ENCODE measurements at places on chromosomes 5 and 9.

- no peak for DNase-seq
Measured at GRCh38 chr9:14750821-14751220, 28.3 kb upstream of the CER1 start.

- DNase-seq: no peak
Measured at GRCh38 chr9:126533926-126534310, 79.8 kb upstream of the LMX1B start.

- no peak for DNase-seq
Measured at GRCh38 chr9:132481053-132481849, 71.2 kb downstream of the CFAP77 start.

DNA sequence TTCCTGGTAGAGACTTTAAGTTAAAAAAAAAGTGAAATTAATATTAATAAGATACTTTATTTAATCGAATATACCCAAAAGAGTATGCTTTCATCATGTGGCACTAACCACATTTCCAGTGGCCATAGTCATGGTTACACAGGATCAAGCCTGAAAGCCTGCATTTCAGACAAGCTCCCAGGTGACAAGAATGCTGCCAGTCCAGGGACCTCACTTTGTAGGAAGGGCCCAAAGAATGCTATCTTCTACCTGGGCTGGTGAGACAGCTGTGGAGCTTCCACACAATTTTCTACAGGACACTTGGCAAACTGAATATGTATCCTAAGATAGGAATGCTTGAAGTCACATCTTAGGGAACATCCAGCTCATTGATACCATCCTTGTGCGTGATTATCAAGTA lies 203.8 kb downstream of the AUH start:
- DNase-seq: no peak

GRCh38 chr5:147188200-147189108 lies 46.4 kb upstream of the STK32A start:
- no peak for DNase-seq

DNA sequence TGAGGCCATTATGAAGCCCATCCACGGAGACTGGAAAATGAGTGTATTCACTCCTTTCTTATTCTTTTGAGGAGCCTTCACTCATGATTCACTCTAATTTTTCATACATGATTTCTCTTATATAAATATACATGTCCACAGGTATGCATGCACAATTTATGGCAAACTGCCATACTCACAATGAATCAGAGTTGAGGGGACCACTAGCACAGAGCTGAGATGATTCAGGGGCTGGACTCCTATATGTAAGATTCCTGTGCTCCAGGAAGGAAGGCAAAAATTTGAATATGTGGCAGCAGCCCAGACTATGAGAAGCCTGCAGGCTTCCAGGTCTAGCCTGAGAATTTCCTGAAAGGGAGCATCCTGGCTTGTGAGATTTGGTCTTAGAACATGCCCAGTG lies 484.6 kb downstream of the PRELID2 start:
- no peak for DNase-seq

- DNase-seq: no peak
Measured at GRCh38 chr9:35771534-35771933, 17.5 kb upstream of the MSMP start.

GRCh38 chr5:14505310-14506139 lies 76.1 kb upstream of the OTULINL start:
- DNase-seq: no peak

DNA sequence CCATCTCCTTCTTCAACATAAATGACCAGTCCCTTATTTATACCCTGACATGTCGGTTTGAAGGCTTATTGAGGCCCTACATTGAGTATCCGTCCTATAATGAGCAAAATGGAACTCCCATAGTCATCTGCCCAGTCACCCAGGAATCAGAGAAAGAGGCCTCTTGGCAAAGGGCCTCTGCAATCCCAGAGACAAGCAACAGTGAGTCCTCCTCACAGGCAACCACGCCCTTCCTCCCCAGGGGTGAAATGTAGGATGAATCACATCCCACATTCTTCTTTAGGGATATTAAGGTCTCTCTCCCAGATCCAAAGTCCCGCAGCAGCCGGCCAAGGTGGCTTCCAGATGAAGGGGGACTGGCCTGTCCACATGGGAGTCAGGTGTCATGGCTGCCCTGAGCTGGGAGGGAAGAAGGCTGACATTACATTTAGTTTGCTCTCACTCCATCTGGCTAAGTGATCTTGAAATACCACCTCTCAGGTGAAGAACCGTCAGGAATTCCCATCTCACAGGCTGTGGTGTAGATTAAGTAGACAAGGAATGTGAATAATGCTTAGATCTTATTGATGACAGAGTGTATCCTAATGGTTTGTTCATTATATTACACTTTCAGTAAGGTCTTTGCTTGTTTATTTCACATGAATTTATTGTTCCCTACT lies 38.2 kb upstream of the BTNL3 start:
- DNase-seq: no peak

Measured in cortex of kidney (tissue), 1 donor.